ENCODE measurements at places on chromosomes 7 and 10. TPM values are rescaled to one million over a fixed set of nuclear protein-coding genes. Genes with fewer than 3 reads are reported as not detected.
A peak's percentile ranks its signal among the peaks of the same experiment; 100 is the strongest.

GRCh38 chr7:85095806-85096205 lies 91.0 kb downstream of the SEMA3D start:
- peak; percentile 53 for DNase-seq

CSGALNACT2 gene
- total RNA-seq = 43.9 TPM

HSPA12A gene
- 9.5 TPM for total RNA-seq

ANXA8 gene
- total RNA-seq = not detected

GRCh38 chr7:100022621-100023020 lies 7.2 kb downstream of the ZKSCAN1 start:
- no peak for DNase-seq

MMP21 gene
- total RNA-seq = 0.26 TPM

DGKI gene
- 2.1 TPM for total RNA-seq

- no peak for DNase-seq
Measured at GRCh38 chr10:101028446-101029337, 2.2 kb downstream of the PDZD7 start.

TAS2R41 gene
- total RNA-seq = not detected

- DNase-seq = peak; percentile 81
Measured at GRCh38 chr7:134298902-134299683, 17.6 kb downstream of the SLC35B4 start.

- no peak for DNase-seq
Measured at GRCh38 chr7:26664735-26665416, 199.5 kb downstream of the SKAP2 start.

GPRIN2 gene
- not detected for total RNA-seq

RASA4B gene
- total RNA-seq = 1.5 TPM

DNA sequence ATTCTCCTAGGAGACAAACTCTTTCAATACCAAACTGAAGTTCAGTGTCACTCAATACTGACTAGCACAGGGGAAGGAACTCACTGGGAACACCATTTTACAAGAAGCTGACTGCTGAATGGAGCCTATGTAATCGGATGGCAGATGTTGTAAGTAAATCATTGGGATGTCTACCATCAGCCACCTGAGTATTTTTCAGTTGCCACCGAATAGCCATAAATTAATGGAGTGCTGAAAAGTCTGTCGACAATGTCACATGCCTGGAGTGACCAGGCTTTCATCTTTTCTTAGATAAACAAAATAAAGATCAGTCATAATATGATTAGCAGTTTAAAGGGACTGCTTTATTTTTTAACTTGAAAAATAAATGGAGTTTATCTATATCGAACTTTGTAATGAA lies 145.9 kb upstream of the SEMA3E start:
- no peak for DNase-seq

DNA sequence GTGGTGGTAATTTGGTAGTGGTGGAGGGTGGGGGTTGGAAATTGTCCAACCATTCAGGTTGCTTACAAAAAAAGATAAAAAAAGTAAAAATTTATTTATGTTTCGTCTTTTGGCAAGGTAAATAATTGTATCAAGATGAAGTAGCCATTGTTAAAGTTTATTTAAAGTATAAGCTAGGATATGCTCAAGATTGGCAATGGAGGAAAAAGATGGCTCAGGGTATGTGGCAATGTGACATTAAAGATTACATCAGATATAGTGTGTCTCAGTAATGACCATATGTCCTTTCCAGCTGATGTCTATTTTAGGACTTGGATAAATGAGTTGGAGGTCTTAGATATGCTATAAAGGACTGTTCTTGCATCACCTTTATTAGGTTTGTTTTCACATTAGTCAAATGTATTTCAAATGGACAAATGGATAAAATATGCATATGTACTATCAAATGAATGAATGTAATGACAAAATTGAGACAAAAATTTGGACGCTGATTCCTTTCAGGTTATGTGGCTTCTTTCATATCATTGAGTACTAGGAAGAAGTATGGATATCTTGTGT lies 60.9 kb downstream of the ST7 start:
- DNase-seq = no peak

GRCh38 chr7:91553410-91553895 lies 289.2 kb downstream of the FZD1 start:
- DNase-seq = no peak

PGAM1 gene
- total RNA-seq = 209 TPM

GRCh38 chr7:17118412-17118811 lies 180.0 kb upstream of the AHR start:
- DNase-seq = no peak

DNA sequence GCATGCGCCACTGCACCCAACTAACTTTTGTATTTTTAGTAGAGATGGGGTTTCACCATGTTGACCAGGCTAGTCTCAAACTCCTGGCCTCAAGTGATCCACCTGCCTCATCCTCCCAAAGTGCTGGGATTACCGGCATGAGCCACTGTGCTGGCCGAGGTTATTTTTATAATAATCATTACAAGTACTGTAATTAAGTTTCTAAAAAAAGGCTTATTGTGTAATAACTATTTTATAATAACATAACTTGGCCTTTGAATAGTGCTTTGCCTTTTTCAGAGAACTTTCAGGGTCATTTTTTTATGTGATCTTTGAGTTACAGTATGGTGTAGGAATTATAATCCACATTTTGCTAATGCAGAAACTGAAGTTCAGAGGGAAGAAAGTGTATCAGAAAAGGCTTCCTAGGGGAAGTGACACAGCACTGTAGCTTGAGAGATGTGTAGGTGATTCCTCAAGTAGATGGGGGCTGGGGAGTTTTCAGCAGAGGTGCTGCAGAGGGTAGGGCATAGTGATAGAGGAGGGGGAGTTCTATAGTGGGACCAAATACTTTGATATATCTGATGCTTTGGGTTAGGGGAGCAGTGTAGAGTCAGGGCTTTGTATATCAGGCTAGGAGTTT lies 9.2 kb upstream of the SYPL1 start:
- no peak for DNase-seq

DNA sequence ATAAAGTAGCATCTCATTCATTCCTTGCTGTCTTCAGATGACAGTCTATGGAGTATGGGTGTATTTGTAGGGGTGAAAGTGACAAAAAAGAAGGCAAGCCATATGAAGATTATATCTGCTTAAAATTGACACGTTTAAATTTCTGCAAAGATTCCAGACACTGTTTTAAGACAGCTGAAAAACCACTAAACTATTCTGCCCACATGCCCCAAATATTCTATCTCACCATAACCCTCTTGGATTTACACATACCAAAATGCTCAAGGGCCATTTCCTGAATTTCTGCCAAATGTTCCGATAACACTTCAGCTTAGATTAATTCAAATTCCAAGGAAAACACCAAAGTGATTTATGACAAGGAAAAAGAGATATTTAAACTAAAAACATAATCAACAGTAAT lies 99.9 kb upstream of the IL6 start:
- no peak for DNase-seq

ELN gene
- 2.1 TPM for total RNA-seq

- peak; percentile 42 for DNase-seq
Measured at GRCh38 chr7:4712281-4713182, 30.4 kb downstream of the FOXK1 start.

DNA sequence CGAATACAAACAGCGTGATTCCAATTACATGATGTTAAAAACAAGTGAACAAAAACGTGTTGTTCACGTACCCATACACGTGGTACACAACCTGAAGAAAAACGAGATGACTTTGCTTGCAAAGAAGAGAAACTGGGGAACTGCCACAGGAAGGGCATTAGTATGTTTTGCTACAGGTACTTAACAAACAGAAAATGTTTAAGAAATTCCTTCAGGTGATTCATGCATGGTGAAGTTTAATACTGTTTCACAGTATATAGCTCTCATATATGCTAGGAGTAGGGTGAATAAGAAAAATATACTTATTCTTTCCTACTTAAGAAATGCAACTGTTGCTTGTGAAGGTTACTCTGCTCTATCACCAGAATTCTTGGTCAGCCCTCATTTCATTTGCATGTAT lies 9.8 kb downstream of the SEC61G start:
- DNase-seq = no peak

DNA sequence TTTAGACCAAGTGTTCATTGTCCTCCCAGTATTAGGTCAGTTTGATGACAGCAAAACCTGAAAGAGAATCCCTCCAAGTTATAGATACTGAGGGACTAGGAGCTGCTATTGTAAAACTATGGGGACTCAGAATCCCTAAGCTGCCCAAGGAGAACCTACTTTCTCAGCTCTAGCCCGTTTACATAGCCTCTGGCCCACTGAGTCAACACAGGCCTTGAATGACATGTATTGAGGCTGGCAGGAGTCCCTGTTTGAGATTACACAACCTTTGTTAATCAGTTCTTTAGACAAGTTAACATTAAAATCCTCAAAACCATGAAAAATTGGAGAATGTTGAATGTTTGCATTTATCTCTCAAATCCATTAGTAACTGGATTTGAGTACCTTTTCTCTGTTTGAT lies 1079.0 kb downstream of the KCNMA1 start:
- DNase-seq = peak; percentile 95

OR2A42 gene
- not detected for total RNA-seq

DNA sequence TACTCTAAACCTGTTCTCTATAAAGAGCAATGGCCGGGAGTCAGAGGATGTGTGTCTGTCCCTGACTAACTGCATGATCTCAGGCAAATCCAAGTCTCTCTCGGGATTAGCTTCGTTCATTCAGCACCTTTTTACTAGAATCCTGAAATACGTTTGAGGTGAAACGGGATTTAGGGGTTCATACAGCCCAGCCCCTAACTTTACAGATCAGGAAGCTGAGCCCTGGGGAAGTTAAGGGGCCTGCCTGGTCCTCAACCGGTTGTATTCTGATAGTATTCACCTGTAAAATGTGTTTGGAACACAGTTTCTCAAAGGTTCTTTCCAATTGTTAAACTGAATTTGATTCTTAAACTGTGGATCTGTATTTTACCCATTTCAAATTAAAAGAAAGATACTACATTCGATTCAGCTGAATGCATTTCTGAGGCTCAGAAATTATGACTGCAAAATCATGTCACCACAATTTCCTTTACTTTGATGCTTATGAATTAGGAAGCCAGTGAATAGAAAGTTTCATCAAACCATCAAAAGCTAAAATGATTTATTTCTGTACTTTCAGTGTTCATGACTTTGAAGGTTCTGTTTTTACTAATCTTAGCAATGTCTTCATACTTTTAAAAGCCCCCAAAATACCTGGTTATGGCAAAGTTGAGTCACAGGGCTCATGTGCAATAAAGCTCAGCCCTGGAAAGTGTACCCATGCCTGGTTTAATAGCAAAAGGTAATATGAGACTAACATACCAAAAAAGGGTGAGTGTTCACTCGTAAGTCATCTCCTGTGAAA lies 28.9 kb upstream of the EZH2 start:
- no peak for DNase-seq

- no peak for DNase-seq
Measured at GRCh38 chr7:100467638-100468373, 3.7 kb upstream of the SPACDR start.

- DNase-seq = peak; percentile 75
Measured at GRCh38 chr7:50552921-50553320, 12.3 kb downstream of the DDC start.

DNA sequence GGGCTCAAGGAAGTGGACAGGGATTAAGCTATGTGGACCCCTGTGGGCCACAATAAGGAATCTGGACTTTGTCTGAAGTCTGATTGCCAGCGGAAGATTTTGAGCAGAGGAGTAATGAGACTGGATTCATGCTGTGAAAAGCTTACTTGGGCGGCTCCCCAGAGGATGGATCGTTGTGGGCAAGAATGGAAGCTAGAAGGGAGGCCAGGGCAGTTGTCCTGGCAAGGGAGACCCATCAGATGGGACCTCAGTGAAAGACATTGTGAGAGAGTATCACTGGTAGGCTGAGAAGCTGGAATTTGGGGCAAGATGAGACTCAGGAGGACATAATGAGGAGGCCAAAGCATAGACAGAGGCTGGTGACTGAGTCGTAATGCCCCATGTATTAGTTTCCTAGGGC lies 15.6 kb downstream of the ABCC2 start:
- no peak for DNase-seq

GIMAP4 gene
- total RNA-seq = not detected

- no peak for DNase-seq
Measured at GRCh38 chr7:15308821-15309220, 253.0 kb downstream of the AGMO start.

DNA sequence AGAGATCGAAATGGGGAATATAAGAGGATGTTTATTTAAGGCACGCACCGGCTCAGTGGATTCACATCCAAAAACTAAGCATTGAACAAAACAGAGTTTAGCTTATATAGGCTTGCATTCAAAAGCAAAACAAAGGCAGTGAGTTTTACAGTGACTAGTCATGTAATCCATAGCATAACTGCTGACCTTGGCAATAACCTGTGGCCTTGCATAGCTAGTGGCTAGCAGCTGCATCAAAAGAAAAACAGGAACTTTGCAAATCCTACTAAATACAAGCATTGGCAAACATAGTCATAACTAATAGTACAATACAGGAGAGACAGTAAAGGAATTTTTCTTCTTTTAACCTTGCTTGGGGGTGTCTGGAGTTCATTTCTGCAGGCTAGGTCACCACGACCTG lies 9.7 kb upstream of the ZNF485 start:
- DNase-seq = no peak

JCAD gene
- total RNA-seq = 27.1 TPM

GRCh38 chr7:129949292-129950133 lies 3.2 kb downstream of the UBE2H start:
- DNase-seq = peak; percentile 88

NSUN6 gene
- 11.8 TPM for total RNA-seq

DNA sequence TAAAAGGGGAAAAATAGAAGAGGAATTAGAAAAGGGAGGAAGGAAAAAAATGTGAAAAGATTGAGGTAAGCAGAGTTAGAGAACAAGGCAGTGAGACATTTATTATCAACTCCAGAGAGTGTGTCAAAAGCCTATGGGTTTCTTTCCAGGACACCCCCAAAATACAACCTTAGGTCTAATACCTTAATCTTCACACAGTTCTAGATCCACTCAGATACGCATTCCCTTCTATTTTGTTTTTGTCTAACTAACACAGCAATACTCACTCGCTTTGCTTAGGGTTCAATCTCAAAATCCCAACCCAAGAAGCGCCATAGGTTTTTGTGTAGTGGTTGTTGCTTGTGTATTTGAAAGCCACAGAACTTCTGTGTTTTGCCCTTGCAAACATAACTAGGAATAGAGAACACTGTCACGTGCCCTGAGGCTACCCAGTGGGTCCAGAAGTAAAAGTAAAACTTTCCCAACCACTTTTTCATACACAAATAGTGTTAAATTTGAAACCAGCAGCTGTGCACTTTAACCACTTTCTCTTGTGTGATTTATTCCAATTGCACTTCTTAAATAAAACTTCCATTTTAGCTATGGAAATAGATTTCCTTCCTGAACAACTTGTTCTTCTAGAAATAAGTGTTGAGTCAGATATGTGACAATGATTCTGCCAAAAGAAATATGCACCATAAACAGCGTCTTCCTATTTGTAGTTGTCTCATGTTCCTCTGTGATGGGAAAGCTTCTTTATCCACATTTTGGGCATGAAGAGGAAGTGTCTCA lies 414.7 kb upstream of the GHITM start:
- DNase-seq = no peak

Measured in fibroblast of lung (primary cell).